ENCODE measurements at places on chromosomes 12 and 14. TPM values are rescaled to one million over a fixed set of nuclear protein-coding genes. Genes with fewer than 3 reads are reported as not detected.

- DNase-seq: no peak
These were observed 158.7 kb downstream of the METTL25 start for GRCh38 chr12:82517027-82517426.

GRCh38 chr12:45357539-45358417, 141.9 kb downstream of the ANO6 start:
- no peak for DNase-seq

DNA sequence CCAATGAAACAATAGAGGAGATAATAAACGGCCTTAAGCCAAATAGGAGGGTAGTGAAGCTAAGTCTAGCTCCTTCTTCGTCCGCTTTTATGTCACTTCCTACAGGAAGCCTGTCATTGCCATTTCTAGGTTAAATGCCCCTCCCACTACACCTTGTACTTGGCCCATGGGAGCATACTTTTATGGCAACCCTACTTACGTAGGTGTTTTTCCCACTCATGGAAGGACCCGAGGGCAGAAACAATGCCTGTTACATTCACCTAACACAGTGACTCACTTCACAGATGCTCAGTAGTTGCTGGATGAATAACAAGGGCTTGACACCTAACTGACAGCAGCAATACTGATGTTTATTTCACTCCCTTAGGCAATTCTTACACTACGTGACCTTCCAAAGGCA, 44.5 kb downstream of the ALKBH1 start:
- DNase-seq: no peak

- no peak for DNase-seq
These were observed 151.0 kb upstream of the SRRM4 start for GRCh38 chr12:118830296-118830695.

- no peak for DNase-seq
These were observed 148.7 kb downstream of the ANO2 start for GRCh38 chr12:5796171-5796958.

DNA sequence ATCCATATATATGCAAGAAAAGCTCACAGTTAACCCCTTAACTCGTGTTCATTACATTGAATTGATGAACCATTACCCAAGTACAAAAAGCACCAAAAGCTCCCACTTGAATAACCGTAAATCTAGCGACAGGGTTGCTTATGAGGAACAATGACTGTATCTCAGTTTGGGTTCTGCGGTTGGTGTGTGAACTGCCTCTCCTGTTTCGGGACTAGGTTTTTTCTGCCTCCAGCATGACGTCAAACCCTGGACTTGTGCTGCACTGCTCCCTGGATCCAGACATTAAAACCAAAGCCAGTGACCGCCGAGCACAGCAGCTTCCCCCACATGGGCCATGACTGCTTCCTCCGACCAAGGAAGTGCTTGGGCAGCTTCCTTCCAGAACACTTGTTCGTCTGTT, 77.7 kb downstream of the SETD3 start:
- DNase-seq: no peak

DNA sequence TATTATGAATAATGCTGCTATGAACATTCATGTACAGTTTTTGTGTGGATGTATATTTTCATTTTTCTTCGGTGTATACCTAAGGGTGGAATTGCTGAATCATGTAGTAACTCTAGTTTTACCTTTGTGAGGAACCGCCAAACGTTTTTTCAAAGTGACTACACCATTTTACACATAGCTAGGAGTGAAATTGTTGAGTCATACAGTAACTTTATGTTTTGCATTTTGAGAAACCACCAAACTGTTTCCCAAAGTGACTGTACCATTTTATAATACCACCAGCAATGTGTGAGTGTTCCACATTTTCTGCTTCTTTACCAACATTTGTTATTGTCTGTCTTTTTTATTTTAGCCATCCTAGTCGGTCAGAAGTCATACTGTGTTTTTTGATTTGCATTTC, 3.1 kb upstream of the TPH2 start:
- no peak for DNase-seq

DNA sequence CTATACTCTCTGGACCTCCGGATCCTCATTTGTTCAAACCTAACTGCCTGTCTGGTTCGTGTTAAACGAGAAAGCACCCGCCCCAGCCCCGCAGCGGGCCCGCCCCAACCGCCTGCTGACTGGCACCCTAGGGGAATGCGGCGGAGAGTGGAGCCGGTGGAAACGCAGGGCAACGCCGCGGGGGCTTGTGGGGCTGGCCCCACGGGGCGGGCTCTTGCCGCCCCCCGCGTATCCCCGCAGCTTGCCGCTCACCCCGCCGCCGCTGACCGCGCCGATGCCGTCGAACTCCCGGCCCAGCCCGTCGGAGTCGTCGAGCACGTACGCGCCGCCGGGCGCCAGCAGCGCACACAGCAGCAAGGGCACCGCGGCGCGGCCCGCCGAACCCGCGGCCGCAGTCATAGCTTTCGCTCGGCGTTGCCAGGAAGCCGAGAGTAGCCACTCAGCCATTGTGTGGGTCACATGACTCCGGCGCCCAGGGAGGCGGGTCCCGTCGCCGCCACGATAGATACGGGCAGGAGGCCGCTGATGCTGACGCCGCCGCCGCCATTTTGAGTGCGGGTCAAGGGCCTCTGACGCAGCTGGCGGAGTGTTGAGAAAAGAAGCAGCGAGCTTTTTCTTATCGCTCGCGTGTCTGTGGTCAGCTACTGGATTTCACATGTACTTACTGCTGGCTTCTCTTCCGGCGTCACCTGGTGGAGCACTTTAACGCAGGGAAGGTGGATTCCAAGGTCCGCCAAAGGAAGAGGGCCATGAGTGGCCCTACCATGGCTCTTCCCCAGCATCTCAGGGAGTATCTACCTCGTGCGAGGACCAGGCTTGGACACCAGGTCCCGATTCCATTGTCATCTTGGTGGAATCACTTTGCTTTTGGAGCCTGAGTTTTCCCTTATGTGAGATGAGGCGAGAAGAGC, at the start of gene GALC:
Gene GALC, minus strand, starts transcription at position 465 of the 911 bp plus-strand sequence. Its CDS starts 18 bp downstream, at position 447.
- peak; percentile 79 for DNase-seq

DNA sequence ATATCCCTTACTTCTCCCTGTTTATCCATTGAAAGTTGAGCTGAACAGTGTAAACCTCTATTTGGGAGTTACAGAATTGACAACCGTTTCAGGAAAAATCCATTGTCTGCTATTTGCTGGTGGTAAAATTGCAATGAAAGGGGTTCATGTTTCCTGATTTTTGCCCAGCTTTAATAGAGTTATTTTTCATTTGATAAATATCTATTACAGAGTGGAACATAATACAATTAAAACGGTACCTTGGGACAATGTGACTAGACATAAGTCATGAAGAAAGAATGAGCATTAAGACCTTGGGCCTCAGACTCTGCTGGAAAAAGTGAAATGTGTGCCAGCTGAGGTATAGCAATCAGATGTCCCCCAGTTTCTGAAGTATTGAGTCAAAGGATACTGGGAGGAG, 13.1 kb downstream of the PTPRR start:
- DNase-seq: no peak

GRCh38 chr12:69999561-69999960, 174.5 kb downstream of the MYRFL start:
- no peak for DNase-seq

GRCh38 chr14:39015360-39015961, 87.6 kb downstream of the SEC23A start:
- no peak for DNase-seq

- DNase-seq: no peak
These were observed 3.0 kb upstream of the MAP3K9 start for GRCh38 chr14:70812124-70812818.

DNA sequence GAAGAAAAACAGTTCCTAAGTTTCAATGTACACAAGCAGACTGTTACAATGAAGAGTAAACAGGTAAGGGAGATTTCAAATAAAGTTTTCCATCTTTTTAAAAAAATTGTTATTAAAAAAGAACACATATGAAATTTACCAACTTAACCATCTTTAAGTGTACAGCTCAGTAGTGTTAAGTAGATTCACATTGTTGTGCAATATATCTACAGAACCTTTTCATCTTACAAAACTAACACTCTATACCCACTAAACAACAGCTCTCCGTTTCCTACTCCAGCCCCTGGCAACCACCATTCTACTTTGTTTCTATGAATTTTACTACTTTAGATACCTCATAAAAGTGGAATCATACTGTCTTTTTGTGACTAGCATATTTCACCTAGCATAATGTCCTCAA, 139.5 kb downstream of the SLC25A21 start:
- DNase-seq: no peak

- DNase-seq: no peak
These were observed 86.9 kb upstream of the CLEC14A start for GRCh38 chr14:38342803-38343202.

GRCh38 chr14:45177076-45177475, 41.3 kb downstream of the FANCM start:
- DNase-seq: no peak

GRCh38 chr12:124605150-124605882, 37.9 kb upstream of the NCOR2 start:
- DNase-seq: no peak

The RFX4 gene
- total RNA-seq: not detected

The RTL1 gene
- total RNA-seq: not detected

The CD69 gene
- 6.7 TPM for total RNA-seq

The GTF2A1 gene
- 25.7 TPM for total RNA-seq

The HCAR3 gene
- total RNA-seq: 9.5 TPM

The CCDC197 gene
- not detected for total RNA-seq

The RND1 gene
- total RNA-seq: 0.57 TPM

The SERPINA5 gene
- 0.35 TPM for total RNA-seq

The KLRG1 gene
- total RNA-seq: 0.83 TPM

The COX8C gene
- not detected for total RNA-seq

The B3GNT4 gene
- total RNA-seq: 0.53 TPM

The OR4E2 gene
- not detected for total RNA-seq

The MYRFL gene
- total RNA-seq: not detected

The LBHD2 gene
- not detected for total RNA-seq

The SERPINA12 gene
- total RNA-seq: not detected
